ENCODE measurements at places on chromosomes 11 and 22. TPM values are rescaled to one million over a fixed set of nuclear protein-coding genes. Genes with fewer than 3 reads are reported as not detected.

- DNase-seq = no peak
These were observed 1.2 kb downstream of the VSTM5 start for GRCh38 chr11:93849201-93849600.

- DNase-seq = peak; percentile 53
These were observed 66.9 kb downstream of the TBC1D22A start for GRCh38 chr22:46829117-46829891.

DNA sequence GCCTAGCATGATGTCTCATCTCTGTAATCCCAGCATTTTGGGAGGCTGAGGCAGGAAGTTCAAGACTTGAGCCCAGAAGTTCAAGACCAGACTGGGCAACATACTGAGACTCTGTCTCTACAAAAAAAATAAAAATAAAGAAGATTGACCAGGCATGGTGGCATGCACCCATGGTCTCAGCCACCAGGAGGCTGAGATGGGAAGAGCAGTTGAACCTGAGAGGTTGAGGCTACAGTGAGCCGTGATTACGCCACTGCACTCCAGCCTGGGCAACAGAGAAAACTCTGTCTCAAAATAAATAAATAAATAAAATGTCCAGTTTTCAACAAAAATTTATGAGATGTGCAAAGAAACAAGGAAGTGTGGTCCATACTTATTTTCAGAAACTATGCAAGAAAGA is 28.3 kb downstream of the EFCAB6 start:
- DNase-seq = no peak

The MOGAT2 gene
- total RNA-seq = not detected

DNA sequence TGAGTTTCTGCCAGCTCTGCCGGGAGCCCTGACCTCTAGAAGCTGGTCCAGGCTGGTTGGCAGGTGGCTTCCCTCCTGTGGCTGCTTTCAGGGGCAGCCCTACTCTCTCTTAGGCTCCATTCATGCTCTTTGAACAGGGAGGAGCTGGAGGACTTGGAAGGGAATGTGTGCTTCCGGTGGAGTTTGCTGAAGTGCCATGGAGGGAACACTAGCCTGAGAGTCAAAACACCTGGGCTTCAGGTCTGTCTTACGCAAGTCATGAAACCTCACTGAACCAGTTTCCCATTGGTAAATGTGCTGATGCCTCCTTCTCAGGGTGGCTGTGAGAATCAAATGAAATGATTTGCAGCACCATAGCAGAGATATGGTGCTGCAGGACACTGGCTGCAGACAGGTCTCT is 224.5 kb downstream of the KIRREL3 start:
- DNase-seq = no peak

DNA sequence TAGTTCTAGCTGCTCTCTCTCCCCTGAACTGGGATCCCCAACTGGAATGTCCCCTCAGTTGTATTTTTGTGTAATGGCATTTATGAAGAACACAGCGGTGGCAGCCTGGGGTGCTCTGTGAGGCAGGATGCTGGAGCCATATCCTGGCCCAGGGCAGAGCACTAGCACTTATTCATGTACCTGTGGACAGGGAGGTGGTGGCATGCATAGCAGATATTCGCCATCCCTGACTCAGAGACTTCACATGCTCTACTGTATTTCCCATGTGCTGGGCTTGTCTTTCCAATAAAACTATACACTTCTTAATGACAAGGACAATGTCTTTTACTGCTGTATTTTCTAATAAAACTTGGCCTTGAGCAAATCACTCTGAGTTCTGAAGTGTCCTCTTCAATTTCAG is 125.3 kb downstream of the ADAMTS15 start:
- DNase-seq = no peak

The NRIP3 gene
- total RNA-seq = 4.0 TPM
